GM23338 (cell line): ENCODE measurements at places on chromosomes 3 and 15. TPM values are rescaled to one million over a fixed set of nuclear protein-coding genes. Genes with fewer than 3 reads are reported as not detected.

GRCh38 chr15:20341901-20342600, 199.5 kb downstream of the GOLGA6L6 start:
- DNase-seq, result no peak

- no peak for DNase-seq
Observed at GRCh38 chr3:150680562-150680961, 23.2 kb downstream of the ERICH6 start.

Gene AP3B2
- total RNA-seq, result 14.0 and 19.2 TPM in 2 replicates

Gene CASR
- 0.04 and 0.56 TPM in 2 replicates for total RNA-seq

- no peak for DNase-seq
Observed at GRCh38 chr15:66908744-66909095, 156.7 kb upstream of the SMAD3 start.

GRCh38 chr15:77386626-77387025, 33.3 kb downstream of the PEAK1 start:
- no peak for DNase-seq

Gene FILIP1L
- not detected in 2 replicates for total RNA-seq

DNA sequence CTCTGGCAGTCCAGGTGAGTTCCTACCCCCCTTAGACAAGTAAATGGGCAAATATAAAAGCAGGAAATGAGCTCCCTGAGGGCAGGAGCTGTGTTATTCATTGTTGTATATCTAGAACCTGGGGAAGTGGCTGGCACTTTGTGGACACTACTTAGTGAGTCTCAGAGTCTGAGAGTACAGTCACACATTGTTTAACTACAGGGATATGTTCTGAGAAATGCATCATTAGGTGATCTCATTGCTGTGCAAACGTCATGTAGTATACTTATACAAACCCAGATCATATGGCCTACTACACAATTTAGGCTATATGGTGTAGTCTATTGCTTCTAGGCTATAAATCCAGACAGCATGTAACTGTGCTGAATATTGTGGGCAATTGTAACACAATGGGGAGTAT, 52.4 kb downstream of the DRD3 start:
- DNase-seq, result no peak

- DNase-seq, result no peak
Observed at GRCh38 chr15:45555934-45556608, 31.1 kb upstream of the BLOC1S6 start.

GRCh38 chr15:63274427-63274826, 3.0 kb upstream of the APH1B start:
- peak; percentile 84 for DNase-seq

DNA sequence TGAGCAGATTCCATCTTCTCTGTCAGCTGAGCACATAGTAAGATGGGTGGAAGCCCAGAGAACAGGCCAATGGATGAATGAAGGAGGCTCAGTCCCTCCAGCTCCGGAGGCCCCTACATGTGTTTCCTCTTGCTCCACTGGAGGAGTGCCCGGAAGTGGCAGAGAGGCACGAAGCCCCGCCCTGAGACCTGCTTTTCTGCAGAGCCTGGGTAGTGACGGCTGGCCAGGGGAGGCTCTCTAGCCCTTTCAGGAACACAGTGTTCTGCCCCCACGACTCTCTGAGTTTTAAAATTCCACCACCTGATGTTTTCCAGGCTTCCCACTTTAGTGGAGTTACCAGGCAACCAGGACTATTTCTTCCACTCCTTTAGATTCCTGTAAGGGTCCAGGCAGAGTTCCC, 149.4 kb upstream of the SLC6A11 start:
- no peak for DNase-seq

Gene PRKCD
- 10.2 and 11.8 TPM in 2 replicates for total RNA-seq

- DNase-seq, result no peak
Observed at GRCh38 chr3:146542978-146543377, 1.4 kb downstream of the PLSCR1 start.

DNA sequence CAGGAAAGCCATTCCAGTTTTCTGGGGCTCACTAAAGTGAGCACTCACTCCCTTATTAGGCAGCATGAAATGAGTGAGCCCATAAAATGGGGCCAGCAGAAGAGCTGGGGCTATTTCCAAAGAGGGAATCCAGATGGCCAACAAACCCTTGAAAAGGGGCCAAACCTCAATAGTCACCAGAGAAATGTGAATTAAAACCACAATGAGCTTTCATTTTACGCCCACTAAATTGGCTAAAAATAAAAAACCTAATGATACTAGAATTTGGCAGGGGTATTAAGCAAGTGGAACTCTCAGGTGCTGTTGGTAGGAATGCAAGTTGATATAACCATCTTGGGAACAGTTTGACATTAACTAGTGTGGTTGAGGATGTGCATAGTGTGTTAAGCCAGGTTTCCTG, 42.1 kb upstream of the RAF1 start:
- DNase-seq, result no peak

Gene GTPBP8
- total RNA-seq, result 18.7 and 47.1 TPM in 2 replicates

GRCh38 chr15:99409097-99409473, 156.7 kb upstream of the MEF2A start:
- DNase-seq, result peak; percentile 68

Gene VILL
- 4.2 and 9.8 TPM in 2 replicates for total RNA-seq

- no peak for DNase-seq
Observed at GRCh38 chr3:133869586-133869985, 26.1 kb downstream of the RAB6B start.

- DNase-seq, result peak; percentile 85
Observed at GRCh38 chr3:48952510-48953118, 34.0 kb downstream of the ARIH2 start.

- DNase-seq, result no peak
Observed at GRCh38 chr3:150105886-150106612, 135.4 kb upstream of the PFN2 start.

DNA sequence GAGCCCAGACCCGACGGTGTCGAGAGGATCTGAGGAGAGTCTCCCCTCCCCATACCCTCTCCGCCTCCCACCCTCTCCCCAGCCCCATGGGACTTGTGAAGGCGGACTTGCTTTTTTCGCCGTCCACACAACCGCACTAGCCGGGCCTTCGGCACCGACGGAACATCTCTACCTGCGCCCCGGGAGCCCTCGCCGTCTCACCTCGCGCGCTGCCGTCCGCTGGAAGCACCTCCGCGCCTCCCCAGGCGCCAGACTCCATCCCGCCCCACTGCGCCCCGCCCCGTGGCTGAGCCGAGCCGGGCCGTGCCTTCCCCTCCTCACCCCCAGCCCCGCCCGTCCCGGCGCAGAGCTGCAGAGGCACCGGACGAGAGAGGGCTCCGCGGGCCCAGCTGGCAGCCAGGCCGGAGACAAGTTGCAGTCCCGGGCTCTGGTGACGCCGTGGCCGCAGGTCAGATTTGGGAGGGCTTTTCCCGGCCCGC, at the start of the genes DUOX1 and DUOXA1:
TSS of gene DUOX1 (plus strand) at position 344 of the 479 bp plus-strand sequence. CDS start 1,973 bp downstream, outside the sequence.
TSS of gene DUOXA1 (minus strand) at position 229 of the 479 bp plus-strand sequence. CDS start 6,865 bp downstream, outside the sequence.
- peak; percentile 75 for DNase-seq

DNA sequence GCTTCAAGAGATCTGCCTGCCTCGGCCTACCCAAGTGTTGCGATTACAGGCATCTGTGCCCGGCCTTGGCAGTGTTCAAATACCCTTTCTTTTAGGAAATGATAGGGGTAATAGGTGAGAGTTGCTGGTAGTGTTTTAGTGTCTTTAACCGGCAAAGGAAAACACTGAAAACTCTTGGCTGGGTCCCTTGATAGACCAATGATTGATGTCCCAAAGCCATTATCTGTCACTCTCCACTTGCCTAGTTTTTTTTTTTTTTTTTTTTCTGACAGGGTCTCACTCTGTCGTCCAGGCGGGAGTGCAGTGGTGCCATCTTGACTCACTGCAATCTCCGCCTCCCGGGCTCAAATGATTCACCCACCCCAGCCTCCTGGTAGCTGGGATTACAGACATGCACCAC, 19.7 kb downstream of the EBLN2 start:
- DNase-seq, result no peak

Gene CCR9
- not detected in 2 replicates for total RNA-seq

GRCh38 chr3:134084242-134084950, 54.7 kb upstream of the SLCO2A1 start:
- no peak for DNase-seq

GRCh38 chr3:192212979-192213378, 514.4 kb downstream of the FGF12 start:
- no peak for DNase-seq
